ENCODE measurements at places on chromosomes 16 and 17. TPM values are rescaled to one million over a fixed set of nuclear protein-coding genes. Genes with fewer than 3 reads are reported as not detected.

TBX6 gene
- total RNA-seq, result 0.24 TPM

GRCh38 chr17:47742319-47743181, 9.5 kb downstream of the TBX21 start:
- DNase-seq, result no peak

- no peak for DNase-seq
These were observed 230.5 kb downstream of the CCDC182 start for GRCh38 chr17:57514614-57515013.

GRCh38 chr16:79411805-79412204, 188.7 kb downstream of the MAF start:
- DNase-seq, result no peak

- no peak for DNase-seq
These were observed 8.9 kb downstream of the CTRL start for GRCh38 chr16:67922740-67923139.

DNA sequence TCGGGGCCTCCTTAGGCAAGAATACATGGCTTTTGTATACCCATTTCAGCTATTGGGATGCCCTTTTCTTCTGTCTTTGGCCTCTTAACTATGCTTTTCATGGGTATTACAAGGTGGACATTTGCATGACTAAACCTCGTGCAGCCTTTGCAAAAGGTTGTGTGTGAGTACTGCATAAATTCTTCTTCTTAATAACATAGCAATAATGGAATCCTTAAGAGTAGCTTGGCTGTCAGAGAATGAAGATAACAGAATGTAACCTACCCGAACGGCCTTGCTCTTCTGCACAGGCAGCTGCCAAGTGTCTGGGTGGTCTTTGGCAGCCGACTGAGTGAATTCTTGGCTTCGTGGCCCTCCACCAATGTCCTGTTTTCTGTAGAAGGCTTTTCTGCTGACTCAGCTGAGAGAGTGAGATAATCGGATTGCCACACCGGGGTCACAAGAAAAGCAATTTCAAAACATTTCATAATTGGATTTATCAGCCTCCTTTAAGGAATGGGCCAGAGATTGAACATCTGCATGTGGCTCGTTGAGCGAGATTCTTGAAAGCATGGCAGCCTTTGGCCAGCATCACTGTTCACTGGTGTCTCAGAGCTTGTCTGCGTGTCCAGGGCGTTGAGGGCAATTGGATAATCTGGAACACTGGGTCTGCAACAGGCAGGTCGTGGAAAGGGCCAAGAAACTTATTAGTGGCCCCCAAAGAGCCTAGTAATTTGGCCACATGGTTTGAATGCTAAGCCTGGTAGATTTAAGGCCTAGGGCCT, 13.4 kb downstream of the IRF8 start:
- no peak for DNase-seq

SCN4A gene
- 0.37 TPM for total RNA-seq

GRCh38 chr17:4582101-4582501, 2.2 kb upstream of the SMTNL2 start:
- DNase-seq, result no peak

All from Caki2 (cell line).